GM23338 (cell line): ENCODE measurements at places on chromosomes 2 and 18.

DNA sequence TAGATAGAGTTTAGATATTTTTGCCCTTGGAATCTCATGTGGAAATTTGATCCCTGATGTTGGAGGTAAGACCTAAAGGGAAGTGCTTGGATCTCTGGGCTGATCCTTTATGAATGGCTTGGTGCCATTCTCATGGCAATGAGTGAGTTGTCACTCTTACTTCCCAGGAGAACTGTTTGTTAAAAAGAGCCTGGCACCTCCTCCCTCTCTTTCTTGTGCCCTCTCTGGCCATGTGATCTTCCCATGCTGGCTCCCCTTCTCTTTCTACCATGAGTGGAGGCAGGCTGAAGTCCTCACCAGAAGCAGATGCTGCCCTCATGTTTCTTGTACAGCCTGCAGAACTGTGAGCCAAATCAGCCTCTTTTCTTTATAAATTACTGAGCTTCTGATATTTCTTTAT is 276.9 kb downstream of the ZNF804A start:
- DNase-seq = peak; percentile 34

DNA sequence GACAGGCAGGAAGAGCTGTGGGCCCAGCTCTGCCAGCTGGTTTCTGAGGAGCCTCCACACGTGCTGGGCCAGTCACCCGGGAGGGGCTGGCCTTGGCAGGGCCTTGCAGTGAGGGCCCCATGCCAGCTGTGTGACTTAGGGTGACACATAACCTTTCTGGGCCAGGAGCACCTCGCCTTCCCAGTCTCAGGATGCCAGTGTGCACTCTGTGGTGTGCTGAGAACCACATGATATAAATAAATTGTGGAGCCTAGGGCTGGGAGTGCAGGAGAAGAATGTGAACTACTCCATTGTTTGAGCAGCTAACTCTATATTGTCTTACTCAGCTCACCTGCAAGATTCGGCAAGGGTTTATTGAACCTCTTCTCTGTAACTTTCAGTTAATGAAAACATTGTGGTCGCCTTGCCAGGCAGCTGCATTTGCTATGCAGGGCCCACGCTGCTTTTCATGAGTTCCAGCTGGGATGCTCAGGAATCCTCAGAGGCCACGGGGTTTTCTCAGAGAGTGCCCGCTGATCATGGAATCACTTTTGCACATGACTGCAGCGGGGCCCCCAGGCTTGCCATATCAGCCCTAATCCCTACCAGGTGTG is 222.3 kb downstream of the SH3RF3 start:
- DNase-seq = no peak

- no peak for DNase-seq
These were observed 422.6 kb upstream of the LYPD1 start for GRCh38 chr2:133092571-133092970.

GRCh38 chr2:189406586-189407233 is 34.6 kb upstream of the WDR75 start:
- no peak for DNase-seq

GRCh38 chr2:221767106-221768012 is 195.3 kb upstream of the EPHA4 start:
- no peak for DNase-seq

DNA sequence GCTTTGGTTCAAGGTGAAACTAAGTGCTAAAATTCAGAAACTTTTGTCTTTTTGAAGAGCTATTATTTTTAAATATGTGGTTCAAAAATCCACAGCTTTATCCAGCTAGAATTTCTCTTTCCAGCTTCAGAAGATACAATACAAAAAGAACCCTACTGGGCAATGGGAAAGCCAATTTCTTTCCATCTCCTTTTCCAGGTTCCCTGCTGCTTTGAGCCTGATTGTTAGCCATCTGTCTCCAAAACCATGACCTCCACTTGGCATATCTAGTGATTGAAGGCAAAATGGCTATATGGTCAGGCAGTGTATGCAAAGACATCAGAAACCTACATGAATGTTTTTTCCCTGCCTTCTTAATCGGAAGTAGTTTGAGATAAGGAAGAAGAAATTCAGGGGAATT is 134.1 kb downstream of the KCNH7 start:
- no peak for DNase-seq

DNA sequence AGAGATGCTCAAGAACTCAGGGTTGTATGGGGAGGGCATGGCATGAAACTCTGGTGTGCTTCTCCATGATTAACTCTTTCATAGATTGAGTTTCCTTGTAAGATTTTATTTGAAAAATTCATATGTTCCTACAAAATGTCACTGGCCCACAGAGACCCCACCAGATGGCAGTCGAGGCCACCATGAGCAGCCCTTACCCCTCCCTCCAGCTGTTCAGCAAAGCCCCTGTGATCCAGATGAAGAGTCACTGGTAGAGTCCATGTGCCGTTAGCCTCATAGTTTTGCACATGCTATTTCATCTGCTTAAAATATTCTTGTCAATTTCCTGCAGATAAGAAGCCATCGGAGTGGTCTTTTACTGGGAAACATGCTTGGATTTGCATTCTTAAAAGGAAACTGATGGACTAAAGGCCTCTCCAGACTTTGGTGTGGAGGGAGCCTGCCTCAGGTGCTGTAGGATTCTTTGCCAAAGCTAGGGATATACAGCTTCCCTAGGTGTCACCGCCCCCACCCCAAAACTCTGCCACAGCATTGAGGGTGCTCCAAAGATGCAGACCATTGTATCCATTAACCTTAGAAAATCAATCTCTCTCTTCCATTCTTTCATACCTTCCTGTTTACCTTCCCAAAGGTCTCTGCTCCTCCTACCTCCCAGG is 18.8 kb downstream of the ZNF385B start:
- peak; percentile 68 for DNase-seq

- no peak for DNase-seq
These were observed 93.5 kb upstream of the MAPRE2 start for GRCh38 chr18:34947711-34948125.

DNA sequence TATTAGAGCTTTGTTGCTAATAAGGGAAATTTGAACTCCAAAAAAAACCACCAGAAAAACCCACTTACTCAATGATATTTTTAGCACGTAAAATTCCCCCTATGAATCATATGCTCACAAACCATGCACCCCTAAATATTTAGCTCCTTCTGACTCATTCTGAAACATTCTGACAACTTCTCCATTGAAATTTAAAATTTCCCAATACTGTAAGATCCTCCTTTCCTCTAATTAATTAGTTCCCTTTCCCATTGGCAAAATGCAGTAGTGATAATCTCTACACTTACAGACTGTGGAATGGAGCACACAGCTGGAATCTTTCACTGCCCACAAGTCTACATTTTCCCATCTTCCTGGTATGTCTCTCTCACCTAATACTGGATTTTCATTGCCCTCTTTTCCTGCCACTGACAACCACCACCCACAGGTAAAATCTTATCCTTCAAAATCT is 215.8 kb upstream of the ACVR2A start:
- no peak for DNase-seq

DNA sequence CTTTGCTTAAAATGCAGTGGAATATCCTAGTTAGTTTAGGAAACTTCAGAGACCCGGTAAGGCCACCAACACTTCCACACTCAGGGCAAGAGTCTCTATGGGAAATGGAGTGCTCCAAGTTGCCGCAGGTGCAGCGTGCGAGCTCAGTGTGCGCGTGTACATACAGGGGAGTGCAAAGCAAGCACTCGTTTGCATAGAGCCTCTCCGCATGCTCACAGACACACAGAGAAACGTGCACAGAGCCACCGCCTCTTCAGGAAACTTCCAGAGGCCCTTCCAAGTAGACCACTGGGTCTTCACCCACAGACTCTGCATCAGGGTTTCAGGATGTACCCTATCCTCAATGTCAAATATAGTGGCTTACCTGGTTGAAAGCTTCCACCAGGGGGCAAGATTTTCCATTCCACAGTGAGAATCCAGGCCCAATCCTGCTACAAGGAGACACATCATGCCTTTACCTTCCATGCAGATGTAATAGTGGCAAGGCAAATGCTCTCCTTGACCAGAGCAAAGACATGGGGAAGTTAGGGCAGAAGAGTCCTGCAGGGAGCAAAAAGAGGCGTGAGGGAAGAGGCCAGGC is 513.0 kb upstream of the MYT1L start:
- DNase-seq = peak; percentile 58

GRCh38 chr2:234595829-234596228 is 98.9 kb upstream of the ARL4C start:
- no peak for DNase-seq

- DNase-seq = no peak
These were observed 646.1 kb upstream of the ACVR2A start for GRCh38 chr2:147198651-147199171.

DNA sequence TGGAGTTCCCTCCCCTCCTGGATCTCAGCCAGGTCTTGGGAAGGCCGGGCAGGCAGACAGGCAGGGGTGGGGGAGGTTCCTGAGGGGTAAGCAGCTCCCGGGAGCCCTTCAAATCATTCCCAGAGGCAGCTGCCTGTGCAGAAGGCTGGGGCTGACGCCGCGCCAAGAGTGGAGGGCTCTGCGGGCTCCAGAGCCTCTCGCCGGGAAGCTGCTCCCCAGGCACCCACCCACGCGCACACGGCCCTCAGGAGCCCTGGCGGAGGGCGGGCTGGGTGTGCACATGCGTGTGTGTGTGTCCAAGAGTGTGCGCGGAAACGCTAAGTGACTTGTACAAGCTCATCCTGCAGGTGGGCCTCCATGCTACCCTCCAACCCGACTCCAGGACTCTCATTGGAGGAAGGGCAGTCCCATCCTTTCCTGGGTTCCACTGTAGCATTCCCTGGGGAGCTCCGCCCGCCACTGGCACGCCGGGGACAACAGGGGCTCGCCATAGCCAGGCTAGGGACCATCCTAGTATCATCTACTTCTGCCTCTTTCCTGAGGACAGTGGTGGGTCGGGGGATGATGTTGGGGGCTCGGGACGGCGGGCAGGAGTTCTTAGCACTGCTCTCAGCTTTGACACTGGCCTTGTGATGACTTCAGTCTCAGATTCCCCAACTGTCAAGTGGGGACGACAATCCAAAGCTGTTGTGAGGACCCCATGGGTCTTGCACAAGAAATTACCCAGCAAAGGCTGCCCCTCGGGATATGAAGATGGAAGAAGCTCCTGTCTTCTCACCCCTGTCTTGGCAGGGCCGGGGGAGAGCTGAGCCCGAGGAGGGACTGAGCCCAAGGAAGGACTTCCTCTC is 50.3 kb downstream of the INHBB start:
- DNase-seq = no peak

DNA sequence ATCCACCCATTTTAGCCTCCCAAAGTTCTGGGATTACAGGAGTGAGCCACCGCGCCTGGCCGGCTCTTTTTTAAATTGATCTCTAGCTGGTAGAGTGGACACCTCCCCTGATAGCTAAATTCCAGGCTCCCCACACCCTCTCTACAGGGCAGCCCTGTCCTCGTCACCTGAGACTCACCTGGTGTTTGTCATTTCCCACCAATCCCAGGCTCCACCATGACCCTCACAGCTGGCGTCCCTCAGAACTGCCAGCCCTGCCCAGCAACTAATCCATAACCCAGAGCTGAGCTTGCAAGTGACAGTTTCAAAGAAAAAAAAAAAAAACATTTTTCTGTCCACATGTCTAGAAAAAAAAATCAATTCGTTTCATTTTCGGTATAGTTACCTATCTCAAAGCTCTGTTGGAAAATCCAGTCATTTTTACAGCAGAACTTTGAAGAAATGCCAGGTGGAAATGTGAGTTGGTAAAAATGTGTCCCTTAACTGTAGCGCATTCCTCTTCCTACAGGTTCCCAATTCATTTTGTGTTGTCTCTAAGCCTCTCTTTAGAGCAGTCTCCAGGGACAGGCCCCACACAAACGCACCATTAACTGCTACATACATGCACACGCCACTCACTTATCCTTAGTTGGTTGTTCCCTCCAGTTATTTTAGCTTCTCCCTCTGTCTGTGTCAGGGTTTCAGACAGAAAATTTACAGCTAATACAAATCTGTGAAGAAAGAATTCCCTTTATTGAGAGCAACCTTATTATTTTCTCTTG is 294.7 kb downstream of the FBXO15 start:
- DNase-seq = no peak

GRCh38 chr2:108906403-108907077 is 82.5 kb downstream of the EDAR start:
- DNase-seq = no peak

GRCh38 chr2:567865-568638 is 109.2 kb downstream of the TMEM18 start:
- DNase-seq = no peak

- DNase-seq = no peak
These were observed 27.9 kb downstream of the CCDC88A start for GRCh38 chr2:55391615-55392242.

- DNase-seq = no peak
These were observed 489.4 kb downstream of the LRP1B start for GRCh38 chr2:141641462-141641861.

DNA sequence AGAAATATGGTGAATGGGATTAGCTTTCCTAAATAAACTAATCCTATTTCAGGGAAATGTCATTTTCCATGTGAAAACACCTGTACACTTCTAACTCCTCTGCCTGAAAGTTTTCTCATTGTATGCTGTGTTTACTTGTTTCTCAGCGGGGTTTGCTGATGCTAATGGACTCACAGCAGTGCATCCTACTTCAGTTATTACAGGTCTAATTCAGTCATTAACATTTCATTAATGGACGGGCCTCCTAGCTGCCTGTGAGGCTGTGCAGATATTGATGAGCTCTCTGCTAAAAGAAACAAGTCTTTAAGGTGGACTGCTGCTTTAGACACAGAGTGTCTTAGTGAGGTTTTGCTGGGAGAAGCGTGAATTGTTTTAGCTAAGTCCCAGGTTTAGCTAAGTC is 1342.0 kb upstream of the ZEB2 start:
- peak; percentile 5 for DNase-seq

DNA sequence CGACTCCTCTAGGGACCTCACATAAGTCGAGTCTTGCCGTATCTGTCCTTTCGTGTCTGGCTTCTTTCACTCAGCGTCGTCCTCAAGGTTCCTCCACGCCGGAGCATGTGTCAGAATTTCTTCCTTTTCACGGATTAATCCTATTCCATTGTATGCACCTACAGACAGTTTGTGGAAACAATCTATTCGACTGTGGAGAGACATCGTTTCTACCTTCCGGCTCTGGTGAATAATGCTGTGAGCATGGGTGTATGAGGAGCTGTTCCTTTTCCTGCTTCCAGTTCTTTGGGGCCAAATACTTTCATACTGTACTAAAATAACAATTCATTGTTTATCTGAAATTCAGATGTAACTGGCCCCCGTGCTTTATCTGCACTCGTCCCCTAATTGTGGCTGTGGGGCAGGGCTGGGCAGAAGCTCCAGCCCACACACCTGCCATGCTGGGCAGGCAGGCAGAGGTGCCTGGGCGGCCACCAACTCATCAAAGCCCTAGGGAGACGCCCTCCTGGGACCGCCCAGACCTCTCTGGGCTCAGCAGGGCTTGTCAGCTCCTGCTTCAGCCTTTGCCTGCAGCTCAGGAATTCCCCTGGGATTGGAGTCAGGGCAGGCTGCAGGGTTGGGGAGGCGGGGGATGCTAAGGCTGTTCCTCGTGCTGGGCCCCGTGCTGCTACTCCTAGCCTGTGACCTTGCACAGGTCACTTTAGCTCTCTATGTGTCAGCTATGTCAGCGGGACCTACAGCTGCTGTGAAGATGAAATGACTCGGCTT is 14.5 kb downstream of the GPC1 start:
- no peak for DNase-seq
